Esophagus muscularis mucosa (tissue), 4 donors: ENCODE measurements at places on chromosomes 12 and 14. TPM values are rescaled to one million over a fixed set of nuclear protein-coding genes. Genes with fewer than 3 reads are reported as not detected.

GRCh38 chr14:63867933-63868921, 15.4 kb downstream of the SYNE2 start:
- H3K27me3 ChIP-seq, result no peaks in the 10 kb centered on the region
- H3K4me1 ChIP-seq, result peaks cover 33% of the 10 kb centered on the region
- H3K27ac ChIP-seq, result no peak overlapping the region
- H3K4me3 ChIP-seq, result no peak overlapping the region

CLEC2D gene
- 7.5 TPM for total RNA-seq

EFS gene
- 12.5 TPM for total RNA-seq

DNA sequence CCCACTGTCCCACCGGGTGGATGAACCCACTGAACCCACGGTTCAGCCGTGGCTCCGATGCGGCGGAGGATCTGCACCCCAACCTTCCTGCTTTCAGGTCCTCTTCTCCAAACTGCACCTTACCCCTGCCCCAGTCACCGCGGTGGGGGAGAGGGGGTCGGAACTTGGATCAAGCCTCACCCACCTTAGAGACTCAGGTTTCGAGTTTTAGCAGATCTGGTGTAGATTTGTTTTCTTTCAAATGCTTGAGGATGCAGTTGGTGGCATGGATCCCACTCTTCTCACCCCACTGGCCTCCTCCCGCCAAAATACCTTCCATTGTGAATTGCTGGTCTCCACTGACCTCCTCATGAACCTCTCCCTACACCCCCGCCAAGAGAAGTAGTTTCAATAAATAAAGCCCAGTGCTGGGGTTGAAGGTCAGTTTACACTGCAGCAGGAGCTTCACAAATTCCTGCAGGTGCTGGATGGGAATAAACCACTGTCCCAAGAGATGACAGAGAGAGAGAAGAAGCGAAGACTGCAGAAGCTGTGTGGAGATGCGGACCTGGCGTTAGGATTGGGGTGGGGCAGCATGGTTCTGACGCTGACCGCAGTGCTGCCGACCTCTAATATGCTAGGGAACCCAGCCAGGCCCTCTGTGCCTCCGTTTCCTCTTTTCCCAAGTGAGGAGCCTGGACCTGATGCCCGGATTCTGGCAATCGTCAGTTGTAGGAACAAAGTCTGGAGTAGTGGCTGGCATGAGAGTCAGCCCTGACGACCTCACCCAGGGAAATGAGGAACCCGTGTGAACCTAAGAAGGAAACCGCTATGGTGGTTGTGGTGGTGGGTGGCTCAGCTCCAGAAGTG, 7.4 kb downstream of the TTC6 start:
- H3K36me3 ChIP-seq, result no peaks in the 10 kb centered on the region
- peak; percentile 72 for DNase-seq
- H3K4me3 ChIP-seq, result no peak overlapping the region
- peaks cover 60% of the 10 kb centered on the region for H3K27me3 ChIP-seq
- H3K27ac ChIP-seq, result no peak overlapping the region

GRCh38 chr14:98130691-98131090, 1141.3 kb downstream of the BCL11B start:
- no peaks in the 10 kb centered on the region for H3K36me3 ChIP-seq
- H3K4me1 ChIP-seq, result no peaks in the 10 kb centered on the region
- peak; percentile 53 for DNase-seq
- H3K27ac ChIP-seq, result no peak overlapping the region
- no peaks in the 10 kb centered on the region for H3K27me3 ChIP-seq
